NK-92 treated with Interleukin-12 subunit alpha and Interleukin-12 subunit beta, amount 100 ng/mL, for 24 hours (cell line): ENCODE measurements at places on chromosomes 6 and 20.

DNA sequence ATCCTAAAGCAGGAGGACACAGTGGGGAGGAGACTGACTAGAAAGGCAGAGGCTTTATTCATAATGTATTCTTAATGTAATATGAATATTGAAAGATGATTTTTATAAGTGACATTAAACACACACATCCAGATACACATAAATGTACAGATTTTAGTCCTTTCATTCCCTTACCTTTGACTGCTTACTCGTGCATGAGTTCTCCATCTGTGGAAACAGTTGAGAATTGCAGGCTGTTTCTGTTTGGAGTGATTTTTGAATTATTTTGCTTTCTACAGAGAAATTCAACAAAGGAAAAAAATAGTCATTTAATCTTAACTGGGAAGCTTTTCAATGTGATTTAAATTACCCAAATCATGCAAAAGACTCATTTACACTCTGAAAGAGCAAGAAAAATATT, 136.5 kb downstream of the RIMS1 start:
- no peak for DNase-seq

DNA sequence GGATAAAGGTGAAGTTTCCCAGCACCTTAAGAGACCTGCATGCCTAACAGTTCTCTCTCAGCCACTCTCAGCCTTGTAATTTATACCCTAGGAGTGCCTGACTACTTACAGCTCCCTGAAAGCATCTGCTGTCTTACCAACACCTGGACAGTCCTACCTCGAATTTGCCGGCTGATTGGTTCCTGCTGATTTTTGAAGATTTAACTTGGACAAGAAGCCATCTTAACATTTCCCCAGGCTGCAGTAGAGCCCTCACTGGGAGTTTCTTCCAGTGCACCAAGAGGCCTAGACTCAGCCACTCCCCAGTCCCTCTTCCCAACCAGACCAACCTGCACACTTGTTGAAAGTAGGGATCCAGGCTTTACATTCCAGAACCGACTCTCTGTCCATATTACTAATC, 174.5 kb downstream of the LINC00237 start:
- no peak for DNase-seq

- DNase-seq: no peak
Observed at GRCh38 chr6:110356778-110357177, 1.4 kb downstream of the METTL24 start.

DNA sequence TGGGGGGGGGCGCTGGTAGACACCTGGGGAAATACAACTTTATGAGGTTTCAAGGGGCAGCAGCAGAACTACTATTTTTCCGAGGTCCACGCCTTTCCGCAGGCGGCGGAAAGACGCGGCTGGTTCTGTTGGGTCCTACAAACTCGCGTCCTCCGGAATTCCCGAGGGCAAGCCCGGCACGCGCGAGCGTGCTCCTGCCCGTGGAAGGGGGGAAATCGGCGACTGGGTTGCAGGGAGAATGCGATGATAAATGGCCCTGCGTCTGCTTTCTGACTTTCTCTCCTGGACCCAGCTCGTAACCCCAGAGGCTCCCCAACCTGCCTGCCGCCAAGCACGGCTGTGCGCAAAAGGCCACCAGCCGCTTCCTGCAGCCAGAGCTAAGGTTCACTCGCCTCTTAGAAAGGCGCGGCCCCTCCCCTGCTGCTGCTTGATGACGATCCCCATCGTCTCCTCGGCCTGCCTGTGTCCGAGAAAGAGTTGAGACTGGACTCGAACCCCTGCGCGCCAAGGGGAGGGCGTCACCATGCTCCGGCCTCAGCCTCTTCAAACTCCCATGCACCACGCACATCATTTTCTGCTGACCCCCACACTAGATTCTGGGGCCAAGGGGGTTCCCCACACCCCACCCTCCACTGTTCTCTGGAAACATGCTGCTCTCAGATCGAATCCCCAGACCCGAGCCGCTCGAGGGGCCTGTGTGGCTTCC, 6.7 kb downstream of the FOXA2 start:
- DNase-seq: no peak

- DNase-seq: no peak
Observed at GRCh38 chr20:25499855-25500434, 85.4 kb downstream of the NINL start.

GRCh38 chr20:47805951-47806350, 20.7 kb upstream of the SULF2 start:
- no peak for DNase-seq

DNA sequence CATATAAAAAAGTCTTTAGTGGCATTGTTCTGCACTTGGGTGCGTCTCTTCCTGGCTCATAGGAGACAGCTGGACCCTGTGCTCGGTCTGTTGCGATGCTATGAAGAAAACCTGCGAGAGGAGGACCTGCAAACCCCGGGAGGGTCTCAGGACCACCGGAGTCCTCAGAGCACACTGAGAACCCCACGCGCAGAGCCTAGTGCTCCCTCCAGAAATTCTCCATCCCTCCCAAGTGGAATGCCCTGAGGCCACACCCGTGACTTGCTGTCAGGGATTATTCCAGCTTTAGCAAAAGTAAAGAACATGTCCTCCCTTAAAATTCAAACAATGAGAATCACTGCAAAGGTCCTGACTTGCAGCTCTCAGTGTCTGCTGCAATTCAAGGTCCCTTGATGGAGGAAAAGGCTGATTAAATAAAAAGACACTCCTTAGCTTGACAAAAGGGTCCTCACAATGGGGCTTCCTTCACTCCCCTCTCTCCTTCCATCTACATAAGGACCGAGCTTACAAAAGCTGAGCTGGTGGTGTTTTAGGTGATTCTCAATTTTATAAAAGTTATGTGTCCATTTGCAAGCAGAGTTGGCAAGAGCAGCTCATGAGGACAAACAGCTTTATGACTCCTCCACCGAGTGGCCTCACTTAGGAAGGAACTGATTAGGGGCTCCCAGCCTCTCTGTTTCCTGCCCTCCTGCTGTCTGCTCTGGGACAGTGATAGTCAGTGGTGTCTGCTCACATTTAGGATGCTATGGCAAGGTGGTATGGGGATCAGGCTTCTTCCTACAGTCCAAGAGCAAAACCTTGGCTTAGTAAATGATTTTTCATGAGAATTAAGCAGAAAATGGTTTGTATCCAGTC, 97.0 kb downstream of the RAMACL start:
- no peak for DNase-seq

GRCh38 chr6:167736486-167737204, 90.1 kb upstream of the AFDN start:
- DNase-seq: no peak

DNA sequence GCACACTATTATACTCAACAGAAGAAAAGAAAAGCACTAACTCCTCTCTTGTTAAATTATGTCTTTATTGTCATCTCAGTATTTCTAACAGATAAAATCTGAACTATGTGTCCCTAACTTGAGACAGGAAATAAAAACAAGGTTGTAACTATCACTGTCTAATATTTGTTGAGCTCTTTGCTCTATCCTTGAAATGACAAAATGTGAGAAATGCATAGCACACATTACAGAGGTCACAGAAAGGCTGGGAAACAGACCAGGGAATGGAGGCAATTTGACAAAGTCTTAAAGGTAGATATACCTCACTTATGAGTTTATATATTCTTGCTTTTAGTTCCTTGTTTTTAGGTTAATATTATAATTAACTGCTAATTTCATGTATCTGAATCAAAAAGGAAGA, 102.4 kb upstream of the MAP7 start:
- DNase-seq: no peak

DNA sequence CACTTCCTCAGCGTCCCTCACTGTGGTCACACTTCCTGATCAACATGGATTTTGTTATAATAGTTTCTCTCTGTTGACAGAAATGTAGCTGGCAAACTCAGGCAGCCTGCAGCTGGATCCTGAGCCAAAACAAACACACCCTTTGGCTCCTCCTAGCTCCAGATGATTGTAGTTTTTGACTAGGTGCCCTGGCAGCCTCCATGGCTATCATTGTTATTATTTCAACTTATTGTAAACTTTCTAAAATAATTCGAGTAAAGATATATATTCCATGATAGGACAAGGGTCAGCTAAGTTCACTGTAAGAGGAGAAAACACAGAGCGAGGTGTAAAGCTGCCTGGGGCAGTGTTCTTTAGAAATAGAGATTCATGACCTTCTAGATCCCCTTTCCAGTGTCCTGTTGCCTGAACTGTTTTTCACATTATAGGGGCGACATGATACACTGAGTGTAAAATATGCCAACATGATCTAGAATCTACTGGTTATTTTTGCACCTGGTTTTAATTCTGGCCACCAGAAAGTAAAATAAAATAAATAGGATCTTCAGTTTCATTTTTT, 98.2 kb upstream of the HDGFL1 start:
- no peak for DNase-seq
